ENCODE measurements at places on chromosomes 5 and 9.

DNA sequence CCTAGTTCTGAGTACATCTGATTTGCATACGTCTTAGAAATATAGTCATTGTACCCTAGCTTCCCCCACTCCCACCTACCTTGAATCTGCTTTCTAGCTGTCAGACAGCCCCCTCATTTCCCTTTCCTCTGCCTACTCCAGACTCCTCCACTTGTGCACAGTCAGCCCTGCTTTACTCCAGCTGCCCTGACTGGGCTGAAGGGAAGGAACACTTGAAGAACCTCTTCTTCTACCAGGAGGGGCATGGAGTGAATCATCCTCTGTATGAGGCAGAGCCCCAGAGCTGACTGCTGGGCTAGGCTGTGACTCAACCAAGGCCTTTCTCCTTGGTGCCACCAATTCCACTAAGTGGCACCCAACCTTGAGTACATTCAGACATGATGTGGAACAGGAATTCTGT is 18.1 kb upstream of the ZFR start:
- no peak for DNase-seq

DNA sequence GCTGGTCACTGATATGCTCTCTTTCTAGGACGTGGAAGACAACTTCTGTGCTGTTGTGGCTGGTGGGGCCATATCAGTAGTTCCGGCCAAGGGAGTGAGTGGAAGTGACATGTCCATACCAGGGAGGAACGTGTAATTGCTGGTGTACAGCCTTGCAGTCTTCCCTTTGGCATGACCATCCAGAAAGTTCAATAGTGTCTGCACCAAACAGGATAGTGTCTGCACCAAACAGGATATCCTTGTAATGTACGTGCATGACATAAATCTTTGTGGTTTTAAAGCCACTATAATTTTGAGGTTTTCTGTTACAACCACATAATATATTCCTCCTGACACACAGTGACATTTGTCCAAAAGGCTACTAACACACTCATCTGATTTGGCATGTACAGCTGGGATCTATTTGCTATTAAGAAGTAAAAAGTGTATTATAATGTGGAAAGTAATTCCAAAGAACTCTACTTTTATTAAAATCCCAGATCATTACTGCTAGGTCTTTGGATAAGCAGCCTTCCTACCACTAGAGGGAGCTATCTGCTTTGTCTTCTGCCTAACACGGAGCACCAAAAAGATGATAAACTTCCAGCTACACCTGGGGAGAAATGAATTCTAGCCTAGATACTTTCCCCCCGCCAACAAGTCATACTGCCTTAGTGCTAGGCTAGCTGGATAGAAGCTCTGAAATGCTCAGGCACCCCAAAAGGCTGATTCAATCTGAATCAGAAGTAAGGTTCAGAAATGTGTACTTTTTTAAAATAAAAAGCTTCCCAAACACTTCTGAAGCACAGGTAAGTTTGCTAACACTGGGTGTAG is 52.7 kb downstream of the RNF145 start:
- no peak for DNase-seq

GRCh38 chr9:73152953-73153352 is 1.3 kb downstream of the ANXA1 start:
- no peak for DNase-seq

DNA sequence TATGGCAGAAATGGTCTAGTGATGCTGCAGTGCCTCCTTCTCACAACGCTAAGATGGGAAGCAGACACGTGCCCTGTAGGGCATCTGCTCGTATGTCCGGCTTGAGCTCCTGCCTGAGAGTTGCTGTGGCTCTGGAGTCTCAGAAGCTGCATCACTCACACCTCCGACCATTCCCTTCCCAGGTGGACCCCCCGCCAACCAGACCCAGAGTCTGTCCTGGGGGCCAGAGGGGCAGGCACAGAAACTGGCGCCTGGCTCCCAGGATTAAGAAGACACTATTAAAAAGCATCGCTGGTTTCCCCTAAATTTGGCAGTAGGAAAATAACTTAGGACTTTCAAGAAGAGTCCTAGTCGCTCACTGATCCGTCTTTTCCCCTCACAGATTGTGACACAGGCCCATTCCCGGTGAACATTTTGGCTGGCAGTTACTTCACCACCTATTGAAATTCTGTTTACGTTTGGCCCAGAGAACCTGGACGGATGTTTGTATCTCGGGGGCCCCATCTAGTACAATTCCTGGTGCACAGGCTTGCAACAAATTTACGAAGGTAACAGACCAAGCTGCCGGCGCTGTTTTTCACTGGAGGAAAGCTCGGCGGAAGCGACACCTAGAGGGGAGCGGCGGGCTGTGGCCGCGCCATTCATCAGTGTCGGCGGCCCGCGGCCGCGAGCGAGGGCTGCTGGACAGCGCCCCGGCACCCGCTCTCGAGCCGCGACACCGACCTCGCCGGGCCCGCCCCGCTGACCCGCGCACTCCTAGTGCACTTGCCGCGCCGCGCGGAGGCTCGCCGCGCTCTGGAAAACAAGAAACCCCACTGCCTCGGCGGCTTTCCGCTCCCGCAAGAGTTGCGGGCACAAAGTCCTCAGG is 1.6 kb downstream of the FSTL4 start:
- DNase-seq, result no peak

GRCh38 chr5:165393839-165394238 is 1888.4 kb downstream of the MAT2B start:
- no peak for DNase-seq

DNA sequence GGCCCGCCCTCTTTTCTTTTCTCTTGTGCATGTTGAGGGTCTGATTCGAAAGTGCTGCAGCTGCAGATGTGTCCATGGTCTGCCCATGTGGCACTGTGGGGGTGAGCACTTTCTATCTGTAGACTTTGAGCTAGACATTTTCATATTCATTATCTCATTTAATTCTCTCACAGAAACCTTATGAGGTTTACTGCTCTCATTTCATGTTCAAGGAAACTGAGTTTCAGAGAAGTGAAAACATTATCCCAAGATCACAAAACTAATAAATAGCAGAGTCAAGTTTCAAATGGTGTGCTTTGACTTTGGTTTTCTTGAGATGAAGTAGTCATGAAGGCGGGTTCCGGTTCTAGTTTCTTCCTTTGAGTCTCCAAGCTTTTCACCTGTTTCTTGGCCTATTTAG is 536.5 kb upstream of the ZNF462 start:
- no peak for DNase-seq

DNA sequence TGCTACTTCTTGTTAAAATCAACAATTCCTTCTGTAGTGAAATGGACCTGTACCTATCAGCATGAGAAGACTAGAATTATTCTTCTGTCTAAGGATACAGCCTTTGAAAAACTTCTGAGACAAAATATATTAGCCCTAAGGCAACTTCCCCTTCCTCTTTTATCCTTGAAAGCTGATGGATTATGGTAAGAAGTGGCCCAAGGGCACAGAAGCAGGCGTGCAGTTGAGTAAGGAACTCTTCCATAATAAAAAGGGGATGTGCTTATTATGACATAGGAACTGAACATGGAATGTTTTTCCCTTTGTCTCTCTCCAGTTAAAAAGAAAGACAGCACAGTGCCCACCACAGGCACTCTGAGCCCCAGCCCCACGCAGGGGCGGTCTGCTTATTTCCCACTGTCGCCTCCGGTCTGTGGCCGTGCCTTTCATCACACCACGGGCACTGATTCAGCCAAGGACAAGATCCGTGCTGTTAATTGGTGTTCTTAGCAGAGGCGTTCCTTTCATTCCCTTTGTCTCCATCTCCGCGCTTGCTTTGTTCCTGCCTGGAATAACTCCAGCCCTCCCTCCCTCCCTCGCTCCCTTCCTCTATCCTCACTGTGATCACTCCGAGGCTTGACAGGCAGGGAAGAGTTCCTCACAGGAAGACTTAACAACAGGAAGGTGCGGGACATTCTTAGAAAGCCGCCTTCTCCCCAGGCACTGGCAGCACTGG is 135.9 kb upstream of the OTULINL start:
- DNase-seq, result no peak

DNA sequence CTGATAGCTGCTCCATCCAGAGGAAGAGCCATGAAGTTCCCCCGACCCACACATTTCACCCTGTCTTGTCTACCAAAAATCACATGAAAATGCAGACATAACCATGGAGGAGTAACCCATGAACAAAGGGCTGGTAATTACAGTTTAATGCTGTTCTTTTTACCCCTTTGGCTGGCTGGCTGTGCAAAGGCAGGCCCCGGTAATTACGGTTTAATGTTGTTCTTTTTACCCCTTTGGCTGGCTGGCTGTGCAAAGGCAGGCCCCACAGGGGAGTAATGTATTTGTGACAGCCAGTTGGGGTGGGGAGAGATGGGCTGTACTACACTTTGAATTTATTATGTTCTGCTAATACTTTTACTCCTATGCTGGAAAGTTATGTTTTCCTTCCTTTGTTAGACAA is 41.7 kb downstream of the PIK3R1 start:
- DNase-seq, result no peak

GRCh38 chr9:93427655-93428379 is 23.7 kb upstream of the FAM120A start:
- no peak for DNase-seq

- DNase-seq, result no peak
These were observed 215.6 kb downstream of the EFNA5 start for GRCh38 chr5:107455111-107455544.

- no peak for DNase-seq
These were observed 869.4 kb upstream of the CDH6 start for GRCh38 chr5:30324083-30324482.

GRCh38 chr9:113238859-113239232 is 17.5 kb downstream of the SLC31A1 start:
- DNase-seq, result no peak

- DNase-seq, result no peak
These were observed 230.1 kb downstream of the CAAP1 start for GRCh38 chr9:26662476-26662875.

Measured in amygdala (tissue), 56 donors.